ENCODE measurements at places on chromosomes 5 and 9.

GRCh38 chr9:3980771-3981170 is 319.1 kb downstream of the GLIS3 start:
- no peak for DNase-seq

DNA sequence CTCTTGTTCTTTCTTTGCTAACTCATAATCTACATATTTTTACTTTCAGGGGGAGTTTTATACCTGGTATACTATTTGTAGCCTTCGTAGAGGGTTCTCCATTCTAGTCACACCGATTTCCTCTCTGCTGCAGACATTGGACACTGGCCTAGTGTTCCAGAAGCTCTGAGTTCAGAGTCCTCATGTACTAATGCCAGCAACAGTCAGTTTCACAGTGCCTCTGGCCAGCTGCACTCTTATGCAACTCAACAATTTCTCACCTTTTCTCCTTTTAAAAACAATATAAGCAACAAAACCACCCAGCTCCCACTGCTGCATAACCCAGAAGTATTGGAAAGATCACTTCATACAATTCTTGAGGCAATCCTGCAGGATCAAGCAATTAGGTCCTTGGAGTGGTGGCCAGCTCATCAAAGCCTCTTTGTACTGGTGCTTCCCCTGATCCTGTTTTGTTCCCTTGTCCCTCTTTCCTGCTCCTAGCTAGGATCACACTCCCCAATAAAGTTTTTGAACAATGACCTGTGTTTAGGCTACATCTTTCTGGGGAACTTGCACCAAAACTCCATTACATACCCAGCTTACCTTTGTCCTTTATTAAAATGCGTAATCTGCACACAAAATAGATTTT is 98.1 kb upstream of the TUT7 start:
- no peak for DNase-seq

GRCh38 chr5:132056610-132057497 is 3.6 kb upstream of the IL3 start:
- DNase-seq: peak; percentile 8

- no peak for DNase-seq
Observed at GRCh38 chr5:168752012-168752411, 172.8 kb upstream of the PANK3 start.

DNA sequence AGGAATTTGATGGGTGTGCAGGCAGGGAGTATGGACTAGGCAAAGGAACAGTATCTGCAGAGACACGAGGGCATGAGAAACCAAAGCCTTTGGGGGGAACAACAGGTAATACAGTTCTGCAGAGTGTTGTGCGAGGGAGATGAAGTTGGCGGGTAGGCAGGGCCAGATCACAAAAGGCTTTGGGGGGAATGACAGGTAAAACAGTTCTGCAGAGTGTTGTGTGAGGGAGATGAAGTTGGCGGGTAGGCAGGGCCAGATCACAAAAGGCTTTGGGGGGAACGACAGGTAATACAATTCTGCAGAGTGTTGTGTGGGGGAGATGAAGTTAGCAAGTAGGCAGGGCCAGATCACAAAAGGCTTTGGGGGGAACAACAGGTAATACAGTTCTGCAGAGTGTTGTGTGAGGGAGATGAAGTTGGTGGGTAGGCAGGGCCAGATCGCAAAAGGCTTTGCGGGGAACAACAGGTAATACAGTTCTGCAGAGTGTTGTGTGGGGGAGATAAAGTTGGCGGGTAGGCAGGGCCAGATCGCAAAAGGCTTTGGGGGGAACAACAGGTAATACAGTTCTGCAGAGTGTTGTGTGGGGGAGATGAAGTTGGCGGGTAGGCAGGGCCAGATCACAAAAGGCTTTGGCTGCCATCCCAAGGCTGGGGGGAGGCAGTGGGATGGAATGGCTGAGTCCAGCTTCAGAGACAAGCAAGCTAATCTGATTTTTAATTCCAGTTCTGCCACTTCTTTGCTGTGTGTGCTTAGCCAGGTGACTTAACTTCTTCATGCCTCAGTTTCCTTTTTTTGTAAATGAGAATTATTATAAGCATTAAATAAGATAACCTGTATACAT is 33.0 kb downstream of the FRMPD1 start:
- DNase-seq: no peak

GRCh38 chr5:153794327-153794726 is 244.4 kb downstream of the FAM114A2 start:
- DNase-seq: no peak

- no peak for DNase-seq
Observed at GRCh38 chr9:116599342-116599884, 87.7 kb upstream of the TRIM32 start.

- DNase-seq: no peak
Observed at GRCh38 chr9:127035423-127035822, 87.0 kb downstream of the ANGPTL2 start.
